SK-N-MC (cell line): ENCODE measurements at places on chromosomes 16 and 17.

DNA sequence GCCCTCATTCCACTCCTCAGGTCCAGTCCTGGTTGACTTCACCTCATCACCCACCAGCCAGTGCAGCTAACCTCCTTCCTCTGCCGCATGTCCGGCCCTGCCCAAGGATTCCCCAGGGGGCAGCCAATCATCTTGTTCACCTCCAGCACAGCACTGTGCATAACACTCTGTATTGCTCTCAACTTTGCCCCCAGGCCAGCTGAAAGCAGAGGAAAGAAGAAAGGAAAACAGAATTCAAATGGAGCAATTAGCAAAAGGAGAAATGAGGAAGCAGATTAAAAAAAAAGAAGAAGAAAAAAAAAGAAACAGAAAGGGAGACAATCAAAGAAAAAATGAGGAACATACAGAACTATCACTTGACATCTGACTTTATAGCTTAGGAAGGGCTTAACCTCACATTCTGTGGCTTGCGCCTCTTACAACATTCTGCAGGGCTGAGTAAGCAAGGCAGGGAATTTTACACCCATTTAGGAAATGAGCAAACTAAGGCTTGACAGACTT lies 26.1 kb downstream of the GAS7 start:
- DNase-seq = no peak

- DNase-seq = no peak
These were observed 137.6 kb downstream of the ITFG1 start for GRCh38 chr16:47323241-47323640.

GRCh38 chr17:79952265-79952877 lies 83.3 kb downstream of the TBC1D16 start:
- DNase-seq = no peak

- DNase-seq = no peak
These were observed 145.7 kb upstream of the CACNG5 start for GRCh38 chr17:66689221-66689620.

- no peak for DNase-seq
These were observed 8.3 kb upstream of the MPHOSPH6 start for GRCh38 chr16:82178352-82178751.

DNA sequence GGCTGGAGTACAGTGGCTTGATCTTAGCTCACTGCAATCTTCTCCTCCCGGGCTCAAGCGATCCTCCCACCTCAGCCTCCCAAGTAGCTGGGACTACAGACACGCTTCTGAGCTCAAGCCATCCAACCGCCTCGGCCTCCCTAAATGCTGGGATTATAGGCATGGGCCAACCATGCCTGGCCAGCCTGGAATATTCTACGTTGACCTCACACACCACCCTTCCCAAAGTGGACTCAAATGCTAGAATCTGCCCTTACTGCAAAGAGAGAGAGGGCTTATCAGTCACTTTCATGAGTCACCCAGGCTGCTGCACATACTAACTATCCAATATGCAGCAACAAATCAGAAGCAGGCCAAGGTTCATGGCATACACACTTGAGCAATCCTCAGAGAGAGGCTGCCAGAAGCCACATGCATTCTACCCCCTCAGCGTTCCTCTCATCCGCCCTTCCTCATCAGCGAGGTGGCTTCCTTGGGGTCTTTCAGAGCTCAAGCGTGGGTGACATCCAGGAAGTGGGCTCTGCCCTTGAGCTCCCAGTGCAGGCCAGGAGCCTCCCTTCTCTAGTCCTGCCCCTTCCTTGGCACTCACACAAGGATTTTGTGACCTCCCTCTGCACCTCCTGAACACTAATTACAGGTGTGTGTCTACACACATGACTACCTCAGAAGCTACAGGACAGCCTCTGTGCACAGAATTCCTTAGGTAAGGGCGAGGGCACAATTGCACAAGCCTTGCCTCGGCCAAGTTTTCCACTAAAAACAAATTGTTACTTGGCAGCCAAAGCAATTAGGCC lies 24.8 kb upstream of the SIAH1 start:
- DNase-seq = no peak

GRCh38 chr17:71801301-71801700 lies 319.5 kb upstream of the SOX9 start:
- DNase-seq = no peak

- DNase-seq = no peak
These were observed 76.9 kb upstream of the CNEP1R1 start for GRCh38 chr16:49947907-49948678.

GRCh38 chr17:46836500-46836899 lies 14.9 kb upstream of the WNT9B start:
- DNase-seq = no peak

GRCh38 chr17:57545731-57546342 lies 199.3 kb downstream of the CCDC182 start:
- DNase-seq = no peak

DNA sequence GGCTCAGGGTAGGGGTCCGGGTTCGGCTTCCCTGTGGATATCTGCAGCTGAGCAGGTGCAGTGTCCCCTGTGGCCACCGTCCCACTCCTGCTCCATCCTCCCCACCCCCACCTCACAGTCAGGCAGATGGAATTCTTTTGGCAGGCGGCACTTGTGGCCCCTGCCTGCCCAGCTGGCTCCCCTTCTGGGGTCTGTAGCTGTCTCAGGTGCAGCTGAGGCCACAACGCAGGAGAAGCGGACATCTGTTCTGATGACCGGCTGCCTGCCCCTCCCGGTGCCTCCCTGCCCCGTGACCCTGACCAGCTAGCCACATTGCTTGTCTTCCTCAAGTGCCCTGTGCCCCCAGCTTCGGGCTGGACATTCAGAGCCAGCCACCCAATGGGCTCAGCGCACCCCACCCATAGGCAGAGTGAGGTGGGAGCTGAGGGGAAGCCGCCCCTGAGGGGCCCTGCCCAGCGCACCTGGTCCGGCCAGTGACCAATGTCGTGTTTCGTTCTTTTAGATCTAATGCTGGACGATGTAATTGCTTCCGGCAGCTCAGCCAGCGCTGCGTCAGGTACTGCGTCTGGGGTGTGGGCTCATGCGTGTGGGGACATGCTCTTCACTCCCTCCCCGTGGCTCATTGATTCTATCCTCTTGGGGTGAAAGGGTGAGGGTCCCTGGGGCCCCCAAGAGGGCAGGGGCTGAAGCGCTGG lies 25.2 kb upstream of the ABCC3 start:
- no peak for DNase-seq

DNA sequence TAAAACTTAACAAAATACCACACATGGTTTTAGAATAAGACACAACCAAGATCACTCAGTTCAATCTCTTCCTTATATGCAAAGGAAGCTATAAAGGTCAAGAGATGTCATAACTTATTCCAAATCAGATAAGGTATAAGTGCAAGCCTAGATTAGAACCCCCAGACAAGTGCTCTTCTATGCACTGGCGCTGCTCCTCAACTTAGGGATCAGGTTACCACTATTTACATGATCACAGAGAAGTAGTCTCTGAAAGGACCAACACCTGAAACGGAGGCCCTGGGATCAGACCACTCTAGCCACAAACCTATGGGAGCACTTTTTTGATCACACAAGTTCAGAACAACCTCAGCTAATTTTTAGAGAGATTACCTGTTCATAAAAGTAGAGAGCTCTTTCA lies 16.6 kb downstream of the COPS3 start:
- no peak for DNase-seq

DNA sequence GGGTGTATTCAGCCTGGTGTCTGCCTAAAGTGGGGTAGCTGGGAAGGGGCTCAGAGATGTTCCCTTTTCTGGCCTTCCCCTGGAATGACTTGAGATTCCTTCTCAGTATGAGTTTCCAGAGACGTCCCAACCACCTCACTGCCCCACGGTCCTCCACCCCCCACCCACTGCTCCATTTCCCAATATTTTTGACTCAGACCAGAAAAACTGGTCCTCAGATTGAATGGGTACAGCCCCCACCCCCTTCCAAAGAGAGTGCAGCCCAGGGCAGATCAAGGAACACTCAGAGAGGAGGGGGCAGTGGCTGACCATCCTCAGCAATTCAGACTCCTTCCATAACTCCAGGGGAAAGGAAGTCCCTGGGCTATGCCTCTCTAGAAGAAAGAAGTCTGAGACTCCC lies 3.2 kb downstream of the ACLY start:
- DNase-seq = no peak

DNA sequence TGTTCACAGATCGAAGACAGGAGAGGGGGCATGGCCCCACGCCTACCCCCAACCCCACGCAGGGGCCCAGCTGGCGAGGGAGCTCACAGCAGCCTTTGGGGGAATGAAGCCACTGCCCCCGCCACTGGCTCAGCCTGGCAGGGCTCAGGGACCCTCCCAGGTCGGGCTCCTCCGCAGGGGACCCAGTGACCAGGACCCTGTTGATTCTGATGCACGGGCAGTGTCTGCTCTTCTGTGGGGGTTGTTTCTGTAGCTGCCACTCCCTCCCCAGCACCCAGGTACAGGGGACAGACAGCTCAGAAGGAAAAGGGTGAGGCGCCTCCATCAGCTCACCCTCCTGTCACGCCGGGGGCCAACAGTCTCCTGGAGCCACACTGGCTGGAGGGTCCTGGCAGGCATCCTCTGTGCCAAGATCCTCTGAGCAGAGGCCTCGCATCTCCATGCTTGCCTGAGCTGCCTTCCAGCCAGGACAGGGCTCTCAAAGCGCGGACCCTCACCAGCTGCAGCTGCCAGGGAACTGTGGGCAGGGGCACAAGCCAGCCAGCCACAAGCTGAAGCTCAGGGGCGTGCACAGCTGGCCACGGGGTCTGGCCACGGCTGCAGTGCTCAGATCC lies 49.1 kb downstream of the ZNF778 start:
- DNase-seq = no peak

GRCh38 chr17:43457362-43457692 lies 26.4 kb upstream of the DHX8 start:
- DNase-seq = no peak

GRCh38 chr17:72419866-72420774 lies 299.3 kb downstream of the SOX9 start:
- no peak for DNase-seq

DNA sequence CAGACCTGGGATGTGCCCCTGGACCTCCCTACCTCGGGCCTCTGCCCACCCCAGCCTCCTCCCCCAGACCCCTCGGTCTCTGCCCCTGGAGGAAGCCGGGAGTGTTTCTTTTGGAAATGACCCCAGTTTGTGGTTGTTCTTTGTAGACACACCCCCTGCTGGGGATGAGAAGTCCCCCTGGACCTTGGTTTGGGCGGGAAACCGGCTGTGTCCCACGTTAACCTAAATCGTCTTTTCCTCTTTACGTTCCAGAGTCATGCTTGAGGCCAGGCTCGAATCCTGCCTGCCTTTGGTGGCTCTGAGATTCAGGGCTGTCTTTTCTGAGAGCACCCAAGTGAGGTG lies 116.6 kb downstream of the METRNL start:
- no peak for DNase-seq

DNA sequence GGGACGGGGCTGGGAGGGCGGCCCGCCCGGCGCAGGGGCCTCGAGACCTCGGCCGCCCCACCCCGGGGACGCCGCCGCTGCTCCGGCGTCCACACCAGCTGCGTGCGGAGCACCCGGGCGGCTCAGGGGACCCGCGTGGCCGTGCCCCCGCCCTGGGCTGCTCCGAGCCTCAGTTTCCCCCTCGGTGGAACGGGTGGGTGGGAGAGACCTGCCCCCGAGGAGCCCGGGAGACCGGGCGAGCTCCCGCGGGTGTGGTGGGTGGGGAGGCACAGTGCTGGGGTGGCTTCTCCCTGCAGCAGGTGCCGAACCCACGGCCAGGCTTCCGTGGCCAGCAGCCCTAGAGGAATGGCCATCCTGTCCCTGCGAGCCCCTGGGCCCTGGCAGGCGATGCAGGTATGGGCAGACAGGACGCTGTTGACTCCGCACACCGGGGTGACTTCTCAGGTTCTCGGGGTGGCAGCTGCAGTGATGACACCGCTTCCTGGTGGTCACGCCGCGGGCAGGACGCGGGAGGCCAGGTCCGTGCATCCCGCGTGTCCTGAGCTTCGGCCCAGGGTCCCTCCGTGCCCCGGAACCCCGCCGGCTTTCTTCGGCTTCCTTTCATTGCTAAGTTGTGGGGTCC lies 677 bp downstream of the DEF8 start:
- DNase-seq = no peak

DNA sequence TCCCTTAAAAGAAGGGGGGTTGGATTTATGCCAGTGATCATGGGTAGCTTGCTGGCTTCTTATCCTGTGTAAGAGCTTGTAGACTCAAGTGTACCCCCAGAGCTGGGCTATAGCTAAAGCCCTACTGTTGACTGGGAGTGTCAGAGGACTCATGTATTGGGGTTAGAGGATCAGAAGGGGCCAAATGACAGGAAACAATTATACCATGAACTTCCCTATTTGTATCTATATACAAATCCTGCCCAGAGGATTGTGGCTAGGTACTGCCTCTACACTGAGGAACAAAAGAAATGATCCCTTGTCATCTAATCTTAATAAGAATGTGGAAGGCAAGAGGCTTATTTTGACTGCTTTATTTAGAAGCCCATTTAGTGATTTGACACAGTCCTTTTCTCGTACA lies 14.3 kb downstream of the ZP2 start:
- no peak for DNase-seq

DNA sequence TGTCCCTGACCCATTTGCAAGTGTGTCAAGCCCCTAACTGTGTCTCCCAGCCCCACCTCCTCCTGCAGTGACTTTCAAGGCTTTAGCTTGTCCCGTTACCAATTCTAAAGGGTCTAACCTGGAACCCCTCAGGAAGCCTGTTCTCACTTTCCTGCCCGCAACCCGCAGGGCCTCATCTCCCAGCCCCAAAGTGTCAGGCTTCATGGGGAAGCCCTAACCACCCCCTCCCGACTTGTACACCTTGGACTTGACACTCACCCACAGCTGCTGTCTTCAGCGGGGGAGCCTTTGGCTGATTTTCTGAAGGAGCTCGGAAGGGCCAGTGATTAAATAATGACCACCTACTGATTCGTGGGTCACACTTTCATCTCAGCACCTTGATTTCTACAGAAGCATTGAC lies 33.1 kb downstream of the NLRC5 start:
- no peak for DNase-seq

- no peak for DNase-seq
These were observed 3.5 kb downstream of the ERN2 start for GRCh38 chr16:23709536-23709935.

- no peak for DNase-seq
These were observed 5.4 kb upstream of the PRR35 start for GRCh38 chr16:554640-555365.

DNA sequence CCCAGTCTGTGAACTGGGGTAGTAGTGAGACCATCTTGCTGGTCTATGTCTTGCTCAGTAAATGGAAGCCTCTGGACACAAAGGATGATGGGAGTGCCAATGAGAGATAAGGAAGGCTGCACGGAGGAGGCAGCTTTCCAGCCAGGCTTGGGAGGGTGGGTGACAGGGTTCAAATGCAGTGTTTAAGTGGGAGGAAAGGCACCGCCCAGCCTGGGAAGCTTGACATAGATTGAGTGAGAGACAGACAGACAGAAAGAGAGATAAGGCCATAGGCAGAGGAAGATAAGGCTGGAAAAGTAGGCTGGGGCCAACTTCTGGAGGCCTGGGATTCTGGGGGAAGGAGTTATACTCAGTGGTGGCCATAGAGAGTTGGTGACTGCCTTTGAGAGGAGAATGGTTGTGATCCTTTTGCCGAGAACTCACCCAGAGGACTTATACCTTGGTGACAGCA lies 7.2 kb upstream of the COL1A1 start:
- no peak for DNase-seq
